Posterior cingulate gyrus (tissue), 11 donors: ENCODE measurements at places on chromosomes 4 and X.

- no peak for DNase-seq
Observed at GRCh38 chr4:24497221-24497620, 87.1 kb downstream of the DHX15 start.

GRCh38 chr4:7901311-7901885 is 38.3 kb downstream of the AFAP1 start:
- DNase-seq: no peak

GRCh38 chr4:33255507-33255906 is 2535.3 kb downstream of the PCDH7 start:
- DNase-seq: no peak

DNA sequence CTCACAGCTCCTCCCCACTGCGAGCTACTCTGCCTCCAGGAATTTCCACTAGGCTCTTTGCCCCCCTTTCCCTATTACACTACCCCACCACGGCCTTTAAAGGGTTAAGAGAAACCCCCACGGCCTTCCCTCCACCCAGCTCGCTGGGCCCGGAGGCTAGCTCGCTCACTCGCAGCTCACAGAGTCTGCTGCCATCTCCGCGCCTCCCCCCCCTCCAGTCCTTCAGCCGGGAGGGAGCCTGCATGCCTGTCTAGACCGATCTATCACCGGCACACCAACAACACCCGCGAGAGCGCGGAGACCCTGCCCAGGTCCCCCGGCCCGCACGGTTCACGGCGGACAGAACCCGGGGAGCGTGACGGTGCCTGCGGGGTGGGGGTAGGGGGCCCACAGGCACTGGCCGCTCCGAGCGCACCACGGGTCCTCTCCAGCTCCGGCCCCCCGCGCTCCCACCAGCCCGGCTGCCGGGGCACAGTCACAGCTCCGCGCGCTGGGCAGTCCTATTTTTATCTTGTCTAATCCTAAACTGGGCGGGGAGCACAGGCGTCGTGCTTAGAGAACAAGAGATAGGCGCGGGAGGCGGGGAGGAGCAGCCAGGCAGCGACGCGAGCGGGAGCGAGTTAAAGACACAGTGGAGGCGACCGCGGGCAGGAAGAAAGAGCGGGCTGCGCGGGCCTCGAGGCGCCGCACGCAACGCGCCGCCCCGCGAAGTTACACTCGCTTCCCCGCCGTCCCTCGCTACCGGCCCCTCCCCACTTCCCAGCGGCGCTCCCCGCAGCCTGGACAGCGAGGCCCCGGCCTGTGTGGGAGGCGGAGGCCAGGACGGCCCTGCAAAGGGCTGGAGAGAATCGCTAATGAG is 3.5 kb downstream of the BCOR start:
- DNase-seq: no peak

DNA sequence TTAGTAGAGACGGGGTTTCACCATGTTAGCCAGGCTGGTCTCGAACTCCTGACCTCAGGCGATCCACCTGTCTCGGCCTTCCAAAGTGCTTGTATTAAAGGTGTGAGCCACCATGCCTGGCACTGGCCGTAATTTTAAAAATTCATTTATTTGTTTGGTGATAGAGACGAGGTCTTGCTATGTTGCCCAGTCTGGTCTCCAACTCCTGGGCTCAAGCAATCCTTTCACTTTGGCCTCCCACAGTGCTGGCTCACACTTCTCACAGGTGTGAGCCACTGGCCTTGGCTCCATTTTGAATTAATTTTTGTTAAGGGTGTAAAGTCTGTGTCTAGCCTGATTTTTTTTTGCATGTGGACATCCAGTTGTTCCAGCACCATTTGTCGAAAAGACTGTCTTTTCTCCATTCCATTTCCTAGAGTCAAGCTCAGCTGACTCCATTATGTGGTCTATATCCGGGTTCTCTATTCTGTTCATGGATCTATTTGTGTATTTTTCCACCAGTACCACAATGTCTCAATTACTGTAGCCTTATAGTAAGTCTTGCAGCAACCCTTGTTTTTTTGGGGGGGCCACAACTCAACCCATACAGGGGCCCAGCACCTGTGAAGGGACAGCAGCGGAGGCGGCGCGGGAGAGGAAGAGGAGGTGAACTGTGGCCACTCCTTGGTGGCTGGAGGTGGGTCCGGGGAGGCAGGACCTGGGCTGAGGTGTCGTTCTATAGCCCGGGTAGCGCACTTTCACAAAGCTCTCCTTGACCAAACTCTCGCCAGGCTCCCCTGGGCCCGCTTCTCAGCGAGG is 1.5 kb upstream of the NSD2 start:
- peak; percentile 20 for DNase-seq

- DNase-seq: no peak
Observed at GRCh38 chr4:149345424-149345823, 470.2 kb downstream of the IQCM start.

GRCh38 chr4:84894621-84895020 is 71.9 kb downstream of the WDFY3 start:
- DNase-seq: no peak
